ENCODE measurements at places on chromosomes 4 and X. TPM values are rescaled to one million over a fixed set of nuclear protein-coding genes. Genes with fewer than 3 reads are reported as not detected.

The GPRASP1 gene
- total RNA-seq: 5.0 TPM

The DMD gene
- total RNA-seq: 29.4 TPM

The TRIML2 gene
- total RNA-seq: not detected

- H3K4me3 ChIP-seq: no peak overlapping the region
- no peak overlapping the region for H3K27ac ChIP-seq
- no peak for DNase-seq
- H3K36me3 ChIP-seq: peaks cover 60% of the 10 kb centered on the region
- H3K4me1 ChIP-seq: no peaks in the 10 kb centered on the region
Measured at GRCh38 chrX:20189171-20189570, 47.5 kb upstream of the EIF1AX start.
